Iris pigment epithelial cell (primary cell): ENCODE measurements at places on chromosomes 7 and 10.
A peak's percentile ranks its signal among the peaks of the same experiment; 100 is the strongest.

DNA sequence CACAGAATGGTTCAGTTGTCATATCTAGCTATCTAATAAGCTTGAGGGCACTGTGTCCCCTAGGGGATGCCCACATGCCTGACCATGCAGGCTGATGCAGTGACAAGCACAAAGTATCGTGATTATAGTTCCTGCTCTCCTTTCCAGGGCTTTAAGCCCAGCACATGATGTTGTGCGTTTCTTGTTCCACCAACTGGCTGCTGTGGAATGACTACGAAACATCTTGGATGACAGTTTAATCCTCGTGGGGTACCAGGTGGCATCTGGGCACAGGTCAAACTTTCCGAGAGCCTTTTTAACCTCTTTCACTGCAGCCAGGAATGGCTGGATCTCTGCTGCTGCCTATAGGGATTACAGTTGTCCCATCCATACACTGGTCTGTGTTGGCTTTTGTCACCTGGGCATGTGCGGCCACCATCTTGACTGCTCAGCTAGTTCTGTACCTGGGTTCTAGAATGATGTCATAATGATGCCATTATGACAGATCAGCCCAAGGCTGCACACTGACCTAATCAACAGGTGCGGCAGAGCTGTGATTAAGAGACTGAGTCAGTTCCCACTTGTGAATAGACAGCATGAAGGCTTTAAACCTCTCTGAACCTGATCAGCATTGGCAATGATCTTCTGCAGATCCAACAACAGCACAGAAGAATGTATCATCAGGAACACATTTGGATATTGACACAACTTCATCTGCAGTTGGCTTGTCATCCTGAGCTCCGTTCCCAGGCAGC is 144.1 kb downstream of the DLG5 start:
- no peak for DNase-seq

DNA sequence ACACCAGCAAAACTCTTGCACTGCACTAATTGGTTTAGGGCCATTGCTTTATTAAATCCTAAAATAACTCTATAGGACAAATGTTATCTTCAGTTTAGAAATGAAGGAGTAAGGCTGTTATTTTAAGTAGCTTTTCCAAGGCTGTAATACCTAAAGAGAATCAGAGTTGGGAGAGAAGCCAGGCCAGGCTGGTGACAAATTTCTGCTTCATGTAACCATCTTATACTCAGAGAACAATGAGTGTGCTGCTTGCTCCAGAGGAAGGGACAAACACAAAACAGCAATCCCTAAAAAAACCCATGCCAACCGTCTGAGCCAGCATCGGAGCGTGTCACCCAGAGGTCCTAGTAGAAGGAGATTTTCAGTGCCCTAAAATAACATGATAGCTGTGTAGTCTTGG is 49.7 kb upstream of the TARP start:
- no peak for DNase-seq

DNA sequence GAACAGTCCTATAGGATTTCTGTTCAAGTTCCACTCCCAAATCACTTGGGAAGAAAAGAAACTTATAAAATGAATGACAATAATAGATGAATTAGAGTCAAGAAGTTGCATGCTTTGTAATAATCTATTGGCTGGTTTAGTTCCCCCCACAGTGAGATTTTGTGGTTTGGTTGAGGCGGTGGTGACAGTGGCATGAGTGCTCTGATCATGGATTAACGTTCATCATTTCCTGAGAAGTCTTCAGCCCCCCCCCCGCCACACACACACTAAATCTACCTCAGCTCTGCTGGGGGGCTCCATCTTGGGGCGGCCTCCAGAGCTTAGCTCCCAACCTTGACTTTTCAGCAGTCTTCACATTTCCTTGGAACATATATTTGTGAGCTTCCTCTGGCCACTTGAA is 121.7 kb downstream of the ABCA13 start:
- DNase-seq = no peak

DNA sequence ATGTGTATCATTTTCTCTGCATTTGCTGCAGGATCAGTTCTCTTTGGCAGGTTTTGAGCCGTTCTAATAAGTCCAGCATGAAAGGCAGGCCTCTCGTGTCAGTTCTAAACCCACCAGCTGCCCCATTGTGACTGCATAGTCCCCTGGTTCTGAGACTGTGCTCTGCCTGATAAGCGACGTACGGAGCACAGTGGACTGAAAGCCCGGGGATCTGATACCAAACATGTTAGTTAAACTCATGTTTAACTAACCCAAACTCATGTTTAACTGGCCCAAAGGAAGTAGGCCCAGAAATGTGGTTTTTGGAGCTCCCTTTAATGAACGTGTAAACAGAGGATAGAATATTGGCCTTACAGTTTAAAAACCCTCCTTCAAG is 98.0 kb upstream of the PDCD4 start:
- no peak for DNase-seq

- no peak for DNase-seq
These were observed 106.3 kb downstream of the C10orf105 start for GRCh38 chr10:71613261-71613777.

GRCh38 chr7:157824819-157825121 is 488.0 kb downstream of the DNAJB6 start:
- no peak for DNase-seq

- DNase-seq = no peak
These were observed 5.1 kb upstream of the LIMK1 start for GRCh38 chr7:74078461-74078860.

GRCh38 chr7:6649241-6649961 is 12.3 kb downstream of the ZNF316 start:
- no peak for DNase-seq

GRCh38 chr7:136878878-136879277 is 10.4 kb downstream of the CHRM2 start:
- peak; percentile 6 for DNase-seq

DNA sequence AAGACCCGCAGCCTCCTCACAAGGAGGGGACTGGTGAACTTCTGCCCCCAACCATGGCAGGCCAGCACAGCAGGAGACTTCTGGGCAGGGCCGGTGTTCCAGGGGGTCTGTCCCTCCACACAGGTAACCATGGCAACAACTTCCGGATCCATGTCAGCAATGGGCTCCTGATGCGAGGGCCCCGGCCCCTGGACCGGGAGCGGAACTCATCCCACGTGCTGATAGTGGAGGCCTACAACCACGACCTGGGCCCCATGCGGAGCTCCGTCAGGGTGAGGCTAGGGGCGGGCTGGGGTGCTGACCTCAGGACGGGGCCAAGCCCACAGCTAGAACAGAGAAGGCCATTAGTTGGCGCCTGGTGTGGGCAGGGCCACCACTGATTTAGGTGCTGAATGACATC is 5.7 kb upstream of the C10orf105 start:
- DNase-seq = no peak

DNA sequence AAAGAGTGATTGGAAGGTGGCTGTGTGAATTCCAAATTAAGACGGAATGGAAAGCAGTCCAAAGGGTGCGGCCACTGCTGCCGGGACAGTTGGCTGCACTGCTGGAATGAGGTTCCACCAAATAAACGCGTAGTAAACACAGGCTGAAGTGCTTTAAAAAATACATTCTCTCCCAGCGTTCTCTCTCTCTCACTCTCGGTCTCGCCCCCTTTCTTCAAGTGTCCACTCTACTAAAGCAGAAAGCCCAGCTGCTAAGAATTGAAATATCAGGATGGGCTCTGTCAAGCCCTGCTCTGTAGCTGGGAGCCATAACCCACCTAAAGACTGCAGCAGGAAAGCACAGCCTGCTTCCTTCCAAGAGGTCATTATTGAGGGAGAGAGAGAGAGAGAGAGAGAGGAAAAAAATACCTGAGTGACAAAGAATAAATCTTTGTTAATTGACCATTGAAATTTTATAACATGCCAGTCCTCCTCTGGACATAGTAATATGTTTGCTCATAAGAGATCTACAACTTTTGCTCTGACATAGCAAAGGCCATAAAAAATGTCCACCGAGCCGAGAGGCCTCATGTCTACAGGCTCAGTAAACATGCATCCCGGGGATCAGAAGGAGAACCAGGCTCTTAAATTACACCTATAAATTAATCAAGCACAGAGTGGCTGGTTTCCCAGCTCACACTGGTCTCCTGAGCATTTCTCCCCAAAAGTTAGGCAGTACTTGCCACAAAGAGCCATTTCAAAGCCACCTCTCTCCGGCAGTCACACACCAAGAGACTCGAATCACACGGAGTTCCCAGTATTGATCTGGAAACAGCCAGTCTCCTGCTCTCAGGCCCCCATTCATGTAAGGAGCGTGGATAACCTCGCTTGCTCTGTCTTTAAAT is 72.8 kb downstream of the FGFR2 start:
- no peak for DNase-seq

GRCh38 chr10:55629793-55630490 is 731.1 kb downstream of the ZWINT start:
- DNase-seq = peak; percentile 56

DNA sequence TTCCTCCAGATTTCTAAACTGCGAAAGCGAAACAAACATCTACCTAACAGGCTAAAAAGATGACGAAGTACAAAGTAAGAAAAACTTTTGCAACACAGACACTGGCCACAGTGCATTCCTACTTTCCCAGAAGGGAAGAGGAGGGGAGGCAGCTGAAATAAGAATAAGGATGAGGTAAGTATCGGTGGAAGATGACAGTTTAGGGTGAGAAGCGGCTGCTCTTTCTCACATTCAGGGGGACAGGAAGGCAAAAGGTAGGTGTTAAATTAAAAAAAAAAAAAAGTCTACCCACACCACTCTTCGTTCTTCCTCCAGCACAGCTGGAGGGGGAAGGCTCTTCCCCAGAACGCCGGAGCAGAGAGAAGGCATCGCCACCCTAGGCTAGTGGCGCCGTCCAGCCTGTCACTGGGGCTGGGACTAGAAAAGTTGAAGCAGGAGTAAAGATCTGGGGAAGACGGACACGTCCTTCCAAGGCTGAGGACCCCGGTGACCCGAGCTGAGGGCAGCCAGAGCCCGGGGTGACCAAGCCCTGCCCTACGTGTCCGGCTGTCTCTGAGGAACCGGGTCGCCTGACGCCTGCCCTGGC is 846 bp downstream of the DNAJC1 start:
- peak; percentile 72 for DNase-seq

DNA sequence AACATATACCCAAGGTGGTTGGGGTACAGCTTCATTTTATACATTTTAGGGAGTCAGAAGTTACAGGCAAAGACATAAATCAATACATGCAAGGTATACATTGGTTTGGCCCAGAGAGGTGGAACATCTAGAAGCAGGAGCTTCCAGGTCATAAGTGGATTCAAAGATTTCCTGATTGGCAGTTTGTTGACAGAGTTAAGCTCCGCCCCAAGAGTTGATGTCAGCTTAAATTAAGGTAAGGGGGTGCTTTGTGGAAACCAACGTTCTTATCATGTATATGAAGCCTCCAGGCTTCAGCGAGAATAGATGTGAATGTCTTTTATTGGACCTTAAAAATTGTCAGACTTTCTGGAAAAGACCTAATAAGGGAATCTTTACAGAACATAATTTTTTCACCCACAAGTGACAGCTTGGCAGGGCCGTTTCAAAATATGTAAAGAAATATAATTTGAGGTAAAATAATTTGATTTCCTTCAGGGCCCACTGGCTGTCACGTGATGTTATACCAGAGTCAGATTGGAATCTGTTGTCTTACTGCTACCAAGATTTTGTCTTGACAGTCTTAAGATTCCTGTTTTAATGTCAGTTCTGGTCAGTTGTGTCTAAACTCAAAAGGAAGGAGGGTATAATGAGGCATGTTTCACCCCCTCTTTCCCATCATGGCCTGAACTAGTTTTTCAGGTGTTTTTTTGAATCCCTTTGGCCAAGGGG is 6.3 kb upstream of the PANK1 start:
- no peak for DNase-seq

DNA sequence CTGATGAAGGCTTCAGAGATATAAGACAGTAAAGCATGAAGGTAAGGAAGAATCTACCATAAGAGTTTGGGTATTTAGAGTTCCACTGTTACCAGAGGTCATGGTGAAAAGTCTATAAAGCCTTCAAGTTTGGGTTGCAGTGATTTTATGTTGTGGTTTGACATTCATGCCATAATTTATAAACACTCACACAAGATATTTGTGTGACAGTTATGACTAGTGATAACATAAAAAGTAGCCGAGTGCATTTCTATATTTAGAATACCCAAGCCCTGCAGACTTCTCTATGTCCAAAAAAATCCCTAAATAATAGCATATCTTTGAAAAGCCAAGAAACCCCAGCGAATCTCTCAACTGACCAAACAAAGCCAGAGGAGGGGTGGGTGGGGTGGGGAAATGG is 229.9 kb downstream of the CXCL12 start:
- DNase-seq = no peak

DNA sequence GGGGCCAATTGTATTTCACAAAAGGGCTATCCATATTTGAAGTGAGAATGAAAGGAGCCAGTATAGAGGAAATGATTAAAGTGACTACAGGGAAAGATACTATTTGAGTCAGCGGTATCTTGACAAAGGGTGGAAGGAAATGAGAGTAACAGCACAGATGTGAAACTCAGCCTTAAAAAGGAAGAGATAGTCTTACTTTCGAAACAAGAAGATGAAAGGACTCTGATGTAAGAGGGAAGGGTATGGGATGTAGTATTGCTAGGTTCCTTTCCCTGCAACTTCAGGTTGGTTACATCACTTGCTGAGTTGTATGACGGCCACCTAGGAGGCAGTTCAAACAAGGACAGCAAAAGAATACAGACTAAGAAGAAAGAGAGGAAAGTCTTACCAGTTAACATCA is 13.7 kb downstream of the CISD1 start:
- peak; percentile 58 for DNase-seq

DNA sequence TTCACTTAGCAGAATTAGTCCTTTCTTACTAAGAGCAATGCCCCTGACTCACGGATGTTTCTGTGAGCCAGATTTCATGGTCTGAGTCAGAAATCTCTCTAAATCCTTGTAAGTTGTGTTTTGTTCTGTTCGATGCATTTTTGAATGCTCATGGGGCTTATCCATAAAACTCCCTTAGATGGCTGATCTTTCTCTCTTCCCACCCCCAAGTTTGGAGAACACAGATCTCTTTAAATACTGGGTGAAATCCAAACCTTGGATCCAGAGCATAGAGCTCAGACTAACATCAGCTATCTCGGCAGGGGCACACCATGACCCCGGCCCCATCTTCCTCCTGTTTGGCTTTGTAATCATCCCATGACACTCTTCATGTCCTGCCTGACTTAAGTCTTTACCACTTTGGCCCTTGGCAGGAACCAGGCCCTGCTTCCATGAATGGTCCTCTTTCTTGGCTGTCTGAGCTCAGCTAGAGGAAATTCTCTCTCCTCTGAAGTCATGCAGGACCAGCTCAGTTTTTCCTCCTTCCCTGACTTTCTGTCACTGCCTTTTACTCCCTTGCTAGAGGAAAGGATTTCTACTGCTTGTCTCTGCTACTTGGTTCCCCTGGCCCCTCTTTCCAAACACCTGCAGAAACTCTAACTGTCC is 120.4 kb upstream of the RAB11FIP2 start:
- DNase-seq = no peak

DNA sequence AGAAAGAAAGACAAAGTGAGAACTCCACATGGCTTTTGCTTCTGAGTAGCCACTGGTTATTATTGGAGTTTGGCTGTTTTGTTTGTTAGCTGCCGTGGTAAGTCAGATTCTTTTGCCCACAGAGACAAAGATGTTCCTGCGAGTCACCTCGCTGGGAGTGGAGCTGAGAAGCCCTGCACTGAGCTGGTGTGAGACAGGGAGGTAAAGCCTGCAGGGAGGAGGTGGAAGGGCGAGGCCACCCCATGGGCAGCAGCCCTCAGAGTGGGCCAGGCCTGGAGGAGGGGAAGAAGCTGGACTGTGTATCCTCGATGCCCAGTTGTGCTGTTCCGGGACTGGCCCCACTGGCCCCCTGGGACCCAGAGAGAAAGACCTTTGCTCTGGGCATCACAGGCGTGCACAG is 14.3 kb upstream of the NOM1 start:
- peak; percentile 33 for DNase-seq
